ENCODE measurements at places on chromosomes 7 and 10.
A peak's percentile ranks its signal among the peaks of the same experiment; 100 is the strongest.

DNA sequence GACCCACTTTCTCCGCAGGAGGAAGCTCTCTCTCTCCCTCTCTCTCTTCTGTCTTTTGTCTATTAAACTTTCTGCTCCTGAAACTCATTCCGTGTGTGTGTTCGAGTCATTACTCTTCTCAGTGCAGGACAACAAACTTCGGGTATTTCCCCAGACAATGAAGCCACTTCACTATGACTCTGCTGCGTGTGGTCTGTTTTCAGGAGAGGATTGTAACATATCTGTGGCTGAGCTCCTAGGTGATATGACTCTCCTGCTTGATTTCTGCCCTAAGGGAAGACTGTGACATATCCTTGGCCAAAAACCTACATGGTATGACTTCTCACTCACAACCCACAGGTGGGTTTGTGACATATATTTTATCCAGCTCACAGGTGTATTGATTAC lies 39.9 kb upstream of the ZNF107 start:
- no peak for DNase-seq

DNA sequence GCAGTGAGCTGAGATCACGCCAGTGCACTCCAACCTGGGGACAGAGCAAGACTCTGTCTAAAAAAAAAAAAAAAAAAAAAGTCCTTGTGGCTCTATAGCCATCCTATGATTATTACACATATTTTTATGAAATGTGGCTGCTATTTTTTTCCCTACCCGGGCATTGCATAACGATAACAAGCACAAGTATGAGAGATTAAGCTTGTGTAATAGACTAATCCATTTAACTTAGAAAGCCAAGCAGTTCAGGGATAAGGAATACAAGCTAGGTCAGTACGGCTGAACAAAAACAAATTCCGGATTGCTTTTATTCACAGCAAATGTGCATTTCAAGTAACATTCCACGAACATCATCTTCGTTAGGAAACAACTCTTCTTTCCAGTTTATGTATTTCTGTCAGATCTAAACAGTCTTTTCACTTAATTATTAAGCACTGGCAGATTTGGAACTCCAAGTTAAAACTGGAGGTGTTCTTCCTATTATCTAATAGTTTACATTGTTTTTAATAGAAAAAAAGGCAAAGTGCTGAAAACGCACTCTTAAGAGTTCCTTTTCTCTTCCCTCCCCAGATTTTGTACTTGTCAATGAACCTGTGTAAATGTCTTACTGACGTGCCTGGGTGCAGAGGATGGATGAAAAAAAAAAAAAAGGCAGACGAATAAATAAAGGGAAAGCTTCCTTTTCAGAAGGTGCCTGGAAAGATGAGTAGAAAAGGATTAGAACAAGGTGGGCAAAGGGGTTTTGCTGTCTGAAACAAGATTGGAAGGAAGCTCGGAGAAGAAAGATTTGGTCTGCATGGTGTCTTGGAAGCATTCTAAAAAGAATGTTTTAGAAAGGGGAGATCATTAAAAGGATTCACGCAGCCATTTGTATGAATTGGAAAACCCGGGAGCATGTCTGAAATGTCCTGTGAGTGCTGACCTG lies 81.1 kb downstream of the PRTFDC1 start:
- no peak for DNase-seq

DNA sequence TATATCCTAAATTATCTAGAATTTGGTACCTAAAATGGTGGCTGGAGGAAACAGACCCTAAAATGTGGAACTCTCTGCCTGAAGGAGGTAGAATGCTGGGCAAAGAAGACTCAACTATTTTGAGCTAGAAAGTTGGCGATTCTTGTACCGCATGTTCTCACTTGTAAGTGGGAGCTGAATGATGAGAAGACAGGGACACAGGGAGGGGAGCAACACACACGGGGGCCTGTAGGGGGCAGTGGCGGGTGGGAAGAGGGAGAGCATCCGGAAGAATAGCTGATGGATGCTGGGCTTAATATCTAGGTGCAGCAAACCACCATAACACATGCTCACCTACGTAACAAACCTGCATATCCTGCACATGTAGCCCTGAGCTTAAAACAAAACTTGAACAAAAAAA lies 250.6 kb downstream of the CALN1 start:
- DNase-seq: no peak

- no peak for DNase-seq
These were observed 56.2 kb downstream of the COL17A1 start for GRCh38 chr10:104029521-104029860.

- DNase-seq: no peak
These were observed 312.5 kb downstream of the SUGCT start for GRCh38 chr7:40447345-40447744.

DNA sequence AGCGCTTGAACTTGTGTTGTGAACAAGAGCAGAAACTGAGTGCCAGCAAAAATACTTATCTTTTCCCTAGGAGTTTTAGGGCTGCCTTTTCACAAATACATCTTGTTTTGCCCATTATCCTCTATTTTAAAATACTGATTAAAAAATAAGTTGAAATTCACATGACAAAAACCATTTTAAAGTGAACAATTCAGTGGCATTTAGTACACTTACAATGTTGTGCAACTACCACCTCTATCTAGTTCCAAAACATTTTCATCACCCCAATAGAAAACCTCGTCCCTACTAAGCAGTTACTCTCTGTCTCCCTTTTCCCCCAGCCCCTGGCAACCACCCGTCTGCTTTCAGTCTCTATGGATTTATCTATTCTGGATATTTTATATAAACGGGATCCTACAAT lies 1.4 kb downstream of the WBP1L start:
- no peak for DNase-seq

GRCh38 chr7:149714081-149714909 lies 59.1 kb downstream of the ZNF467 start:
- DNase-seq: peak; percentile 44

DNA sequence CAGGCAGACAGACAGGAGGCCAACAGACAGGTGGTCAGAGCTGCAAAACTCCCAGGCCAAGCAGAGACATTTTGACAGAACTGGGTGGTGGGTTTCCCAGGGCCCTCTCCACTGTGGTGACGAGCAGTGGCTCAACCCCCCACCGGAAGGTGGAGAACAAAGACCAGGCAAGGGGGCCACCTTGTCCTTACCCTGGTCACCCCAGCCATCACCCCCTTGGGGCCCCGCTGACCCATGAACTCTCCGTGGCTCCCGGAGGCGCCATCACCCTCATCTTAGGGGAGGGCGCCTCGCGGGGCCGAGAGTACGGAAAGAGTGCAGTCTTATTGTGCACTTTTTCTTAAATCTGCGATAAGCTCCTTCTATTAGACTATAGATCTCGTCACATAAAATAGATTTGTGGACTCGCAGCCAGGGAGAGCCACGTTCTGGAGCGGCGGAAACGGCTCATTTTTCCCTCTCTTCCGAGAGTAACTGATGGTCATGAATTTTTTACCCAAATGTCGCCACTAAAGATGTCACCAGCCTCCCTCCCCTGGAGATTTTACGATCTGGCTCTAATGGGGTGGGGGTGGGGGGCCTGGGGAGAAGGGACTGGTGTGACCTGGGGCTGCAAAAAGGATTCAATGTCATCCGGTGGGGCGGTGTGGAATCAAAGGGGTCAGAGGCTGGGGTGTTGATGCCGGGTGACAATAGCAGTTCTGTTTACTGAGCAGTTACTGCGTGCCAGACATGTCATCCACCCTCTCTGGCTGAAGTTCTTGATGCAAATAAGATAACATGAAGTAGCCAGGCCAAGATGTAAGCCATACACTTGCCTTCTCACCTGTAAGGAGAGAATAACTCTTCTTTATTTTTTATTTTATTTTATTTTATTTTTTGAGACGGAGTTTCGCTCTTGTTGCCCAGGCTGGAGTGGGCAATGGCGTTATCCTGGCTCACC lies 71.1 kb upstream of the MYL10 start:
- DNase-seq: no peak

DNA sequence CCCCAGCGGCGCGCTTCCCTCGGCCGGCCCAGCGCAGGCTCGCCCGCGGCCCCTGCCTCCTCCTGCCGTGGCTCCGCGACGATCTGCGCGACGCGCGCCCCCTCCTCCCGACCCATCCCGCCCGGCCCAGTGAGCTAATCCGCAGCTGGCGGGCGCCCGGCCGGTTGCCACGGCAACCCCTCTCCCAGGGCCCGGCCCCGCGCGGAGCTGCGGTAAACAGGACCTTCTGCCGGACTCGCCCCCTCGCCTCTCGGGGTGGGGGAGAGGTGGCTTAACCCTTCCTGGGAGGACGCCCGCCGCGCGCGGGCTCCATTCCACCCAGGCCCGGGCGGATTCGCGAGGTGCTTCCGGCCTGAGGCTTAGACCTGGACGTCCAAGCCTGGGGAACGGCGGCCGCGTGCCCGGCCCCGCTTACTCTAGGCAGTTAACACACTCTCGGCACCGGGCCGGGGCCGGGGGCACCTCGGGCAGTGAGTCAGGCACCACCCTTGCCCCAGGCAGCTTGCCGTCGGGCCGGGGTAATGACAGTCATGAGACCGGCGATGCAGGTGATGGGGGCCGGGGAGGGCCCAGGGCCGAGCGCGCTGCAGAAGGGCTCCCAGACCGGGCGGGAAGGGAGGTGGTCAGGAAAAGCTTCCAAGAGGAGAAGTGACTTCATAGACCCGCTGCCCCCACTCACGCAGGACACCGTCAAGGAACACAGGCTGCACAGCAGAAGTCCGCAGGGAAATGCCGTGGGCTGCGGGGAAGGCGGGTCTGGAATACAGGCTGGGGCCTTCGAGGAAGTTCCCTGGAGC lies at the start of gene DENND2A:
TSS of gene DENND2A (minus strand) at position 87 of the 797 bp plus-strand sequence. CDS start 38,416 bp downstream, outside the sequence.
- DNase-seq: no peak

GRCh38 chr7:69091521-69091920 lies 506.8 kb upstream of the AUTS2 start:
- no peak for DNase-seq

DNA sequence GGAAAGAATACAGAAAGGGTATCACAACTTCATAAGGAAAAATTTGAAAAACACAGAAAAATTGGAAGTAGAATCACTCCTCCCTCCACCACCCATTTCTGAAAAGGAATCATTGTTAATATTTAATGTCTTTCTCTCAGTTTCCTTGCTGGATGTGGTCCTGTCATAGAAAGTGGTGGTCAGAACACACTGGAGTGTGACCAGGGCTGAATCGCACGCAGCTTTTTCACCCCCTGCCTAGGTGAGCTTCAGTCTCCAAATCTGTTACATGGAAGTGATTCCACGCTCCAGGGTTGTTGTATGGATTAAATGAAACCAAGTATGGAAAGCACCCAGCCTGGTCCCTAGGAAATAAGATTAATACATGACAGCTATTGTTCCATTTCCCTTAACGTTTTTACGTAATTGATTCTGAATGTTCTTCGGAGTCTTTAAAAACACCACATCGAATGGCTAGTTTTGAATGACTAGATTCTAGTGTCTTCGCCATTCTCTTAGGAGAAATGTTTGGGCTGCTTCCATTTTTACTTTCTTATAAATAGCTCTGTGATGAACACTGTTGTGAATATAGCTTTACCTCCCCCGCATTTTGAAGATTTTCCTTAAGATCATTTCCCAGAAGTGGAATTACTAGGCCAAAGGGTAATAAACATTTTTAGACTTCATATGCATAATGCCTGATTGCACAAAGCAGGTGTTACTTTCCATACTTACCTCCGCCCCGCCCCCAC lies 10.9 kb upstream of the DUSP5 start:
- no peak for DNase-seq

GRCh38 chr10:121324678-121325213 lies 273.5 kb downstream of the FGFR2 start:
- DNase-seq: no peak

DNA sequence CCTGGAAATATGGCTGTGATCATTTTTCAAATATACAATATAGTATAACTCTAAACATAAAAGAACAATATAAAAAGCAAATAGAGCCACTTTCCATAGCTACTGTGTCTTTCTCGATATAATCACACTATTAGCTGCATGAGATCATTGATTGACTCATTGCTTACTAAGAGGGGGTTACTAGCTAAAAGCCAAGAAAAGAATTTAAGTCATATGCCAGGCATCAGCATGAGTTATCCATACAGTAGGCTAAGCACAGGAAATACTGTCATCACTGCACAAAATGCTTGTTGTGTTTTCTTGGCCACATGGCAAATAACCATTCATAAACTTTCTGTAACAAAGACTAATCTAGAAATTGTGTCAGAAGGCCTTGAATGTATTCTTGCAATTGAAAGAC lies 18.8 kb upstream of the ABCB5 start:
- no peak for DNase-seq

GRCh38 chr10:3830946-3831345 lies 45.9 kb upstream of the KLF6 start:
- DNase-seq: no peak

DNA sequence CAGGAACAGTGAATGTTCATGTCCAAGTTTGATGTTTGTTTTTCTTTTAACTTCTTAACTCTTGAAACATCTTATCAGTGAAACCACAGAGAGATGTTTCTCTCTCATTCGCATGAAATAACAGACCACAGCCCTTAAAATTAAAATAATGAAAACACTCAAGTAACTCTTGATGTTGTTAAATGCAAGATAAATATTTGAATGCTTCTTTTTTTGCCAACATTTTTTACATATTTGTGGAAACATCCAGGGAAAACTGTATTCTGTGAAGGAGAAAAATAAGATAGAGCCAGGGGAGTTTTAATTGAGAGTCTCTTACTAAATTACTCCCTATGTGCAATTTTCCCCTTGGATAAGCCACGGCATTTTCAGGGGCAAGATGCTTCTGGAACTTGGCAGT lies 361.8 kb upstream of the MGMT start:
- no peak for DNase-seq

DNA sequence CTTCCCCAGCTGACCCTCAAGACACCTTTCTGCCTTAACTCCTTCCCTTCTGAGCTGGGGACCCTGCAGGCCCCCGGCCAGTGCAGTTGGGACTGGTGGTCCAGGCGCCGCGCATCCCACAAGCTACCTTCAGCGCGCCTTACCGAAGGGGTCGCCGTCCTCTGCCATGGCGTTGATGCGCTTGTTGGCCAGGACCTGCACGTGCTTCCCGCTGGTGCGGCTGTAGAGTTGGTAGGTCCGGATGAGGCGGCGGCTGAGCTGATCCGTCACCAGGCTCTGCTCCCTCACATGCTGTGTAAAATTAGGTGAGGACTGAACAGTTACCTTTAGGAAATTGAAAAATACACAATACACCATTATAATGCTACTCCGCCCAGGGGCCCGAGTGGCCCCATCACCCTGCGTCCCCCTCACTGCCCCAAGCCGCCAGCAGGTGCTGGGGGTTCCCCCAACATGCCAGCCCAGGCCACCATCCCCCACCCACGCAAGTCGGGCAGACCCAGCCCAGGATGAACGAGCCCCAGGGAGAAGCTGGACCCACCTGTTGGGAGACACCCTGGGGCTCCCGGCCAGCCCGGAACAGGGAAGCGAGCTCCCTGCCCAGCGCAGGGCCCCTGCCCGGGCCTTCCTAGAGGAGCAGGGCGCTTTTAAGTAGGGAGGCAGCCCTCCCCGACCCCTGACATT lies 1.2 kb downstream of the FGF8 start:
- DNase-seq: no peak

GRCh38 chr10:107994621-107995270 lies 830.2 kb upstream of the SORCS1 start:
- no peak for DNase-seq

- no peak for DNase-seq
These were observed 117.5 kb upstream of the COL1A2 start for GRCh38 chr7:94277236-94277635.

Data from GOT3 (cell line).